ENCODE measurements at places on chromosomes 1 and 21.

DNA sequence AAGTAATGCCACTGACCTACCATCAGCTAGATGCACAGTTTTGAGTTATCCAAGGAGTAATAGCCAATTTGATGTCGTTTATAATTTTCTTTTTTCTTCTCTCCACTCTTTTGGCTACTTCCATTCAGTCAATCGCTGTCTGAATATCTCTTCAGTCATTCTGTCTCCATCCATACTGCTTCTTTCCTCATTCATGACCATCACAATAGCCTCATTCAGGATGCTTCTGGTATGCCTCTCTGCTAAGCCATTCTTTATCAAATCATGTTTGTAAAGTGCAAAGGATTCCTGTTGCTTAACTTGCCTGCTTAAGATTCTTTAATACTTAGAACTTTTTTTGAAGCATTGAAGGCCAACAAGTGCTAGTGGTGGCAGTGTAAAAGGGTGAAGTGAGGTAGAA lies 20.2 kb downstream of the TYW3 start:
- DNase-seq, result no peak

GRCh38 chr1:43834280-43835081 lies 99.1 kb upstream of the ARTN start:
- DNase-seq, result no peak

DNA sequence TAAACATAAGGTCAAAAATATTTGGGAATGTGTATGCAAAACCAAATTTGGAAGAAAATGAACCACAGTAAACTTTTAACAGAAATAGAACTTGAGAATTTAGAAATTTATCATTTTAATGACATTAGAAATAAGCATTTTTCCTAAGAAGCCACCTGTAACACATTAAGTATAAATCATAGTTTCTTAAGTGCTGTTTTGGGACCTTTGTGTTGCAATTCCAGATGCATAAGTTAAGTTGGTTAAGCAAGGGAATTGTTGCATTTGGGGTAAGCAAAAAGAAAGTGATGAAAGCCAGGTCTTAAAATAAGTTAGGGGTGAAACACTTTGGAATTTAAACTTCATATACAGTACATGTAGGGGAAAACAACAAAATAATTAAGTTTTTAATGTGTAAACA lies 49.8 kb downstream of the CDKN2C start:
- no peak for DNase-seq

- DNase-seq, result no peak
Measured at GRCh38 chr21:19322360-19322759, 918.8 kb upstream of the TMPRSS15 start.

DNA sequence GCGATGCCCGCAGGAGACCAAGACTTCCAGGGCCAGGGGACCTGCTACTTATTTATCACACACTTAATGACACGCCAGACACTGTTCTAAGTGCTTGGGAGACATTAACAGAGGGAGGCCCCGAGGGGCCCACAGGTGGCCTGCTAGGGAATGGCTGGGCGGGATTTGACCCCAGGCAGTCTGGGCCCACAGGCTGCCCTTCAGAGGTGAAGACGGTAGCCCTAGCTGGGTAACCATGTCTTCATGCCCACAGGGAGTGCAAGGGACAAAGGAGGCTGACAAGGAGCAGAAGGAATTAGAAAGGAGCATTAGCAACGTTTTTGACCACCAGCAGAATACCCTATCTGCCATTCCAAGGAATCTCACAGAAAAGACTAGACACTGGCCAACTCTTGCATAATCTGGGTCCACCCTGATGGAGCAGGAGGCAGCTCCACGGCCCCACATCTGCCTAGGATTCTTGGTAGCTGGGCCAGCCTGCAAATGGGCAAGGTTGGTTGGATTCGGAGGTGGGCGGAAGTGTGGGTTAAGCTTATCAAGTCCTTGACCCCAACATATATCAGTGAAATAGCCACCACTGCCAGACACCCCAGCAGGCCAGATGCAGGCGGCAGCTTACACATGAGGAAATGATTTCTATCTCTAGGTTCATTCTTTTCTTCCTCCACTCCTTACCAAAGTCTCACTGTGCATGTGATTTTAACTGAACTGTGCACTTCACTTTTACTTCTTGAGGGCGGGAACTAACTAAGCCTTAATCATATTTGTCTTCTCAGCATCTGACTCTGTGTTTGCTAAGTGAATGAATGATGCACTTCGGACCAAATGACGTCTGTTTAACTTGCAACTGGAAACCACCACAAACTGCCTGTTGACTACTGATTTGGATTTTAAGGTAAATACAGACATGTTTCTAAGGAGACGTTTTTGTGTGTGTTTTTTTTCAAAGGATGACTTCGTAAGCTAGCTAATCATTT lies 3.4 kb upstream of the ETS2 start:
- no peak for DNase-seq

GRCh38 chr21:31873696-31874599 lies 1.1 kb downstream of the HUNK start:
- peak; percentile 24 for DNase-seq

- no peak for DNase-seq
Measured at GRCh38 chr1:238265866-238266265, 375.1 kb upstream of the ZP4 start.

DNA sequence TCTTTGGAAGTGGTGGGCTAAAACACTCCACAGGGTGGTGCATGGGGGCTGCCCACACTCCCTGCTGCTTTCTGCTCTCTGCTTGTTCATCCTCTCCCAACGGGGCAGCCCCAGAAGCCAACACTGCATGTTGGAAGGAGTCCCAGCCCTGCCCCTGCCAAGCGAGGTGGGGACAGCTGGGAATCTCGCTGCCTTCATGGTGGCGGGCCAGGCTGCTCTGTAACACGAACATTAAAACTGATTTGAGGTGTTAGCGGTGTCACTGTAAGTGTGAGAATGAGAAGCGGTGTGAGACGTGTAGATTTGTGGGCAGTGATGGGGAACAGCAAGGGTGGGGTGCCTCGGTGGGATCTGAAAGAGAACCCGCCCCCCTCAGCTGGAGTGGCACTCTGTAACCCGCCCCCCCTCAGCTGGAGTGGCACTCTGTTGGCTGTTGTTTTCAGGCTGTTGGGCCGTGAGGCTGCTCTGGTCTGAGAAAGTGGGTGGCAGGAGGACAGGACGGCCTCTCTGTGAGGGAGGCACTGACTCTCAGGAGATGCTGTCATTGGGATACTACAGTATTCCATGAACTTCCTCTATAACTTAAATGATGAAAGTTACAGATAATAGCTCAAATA lies 80.9 kb downstream of the PCBP3 start:
- DNase-seq, result no peak

DNA sequence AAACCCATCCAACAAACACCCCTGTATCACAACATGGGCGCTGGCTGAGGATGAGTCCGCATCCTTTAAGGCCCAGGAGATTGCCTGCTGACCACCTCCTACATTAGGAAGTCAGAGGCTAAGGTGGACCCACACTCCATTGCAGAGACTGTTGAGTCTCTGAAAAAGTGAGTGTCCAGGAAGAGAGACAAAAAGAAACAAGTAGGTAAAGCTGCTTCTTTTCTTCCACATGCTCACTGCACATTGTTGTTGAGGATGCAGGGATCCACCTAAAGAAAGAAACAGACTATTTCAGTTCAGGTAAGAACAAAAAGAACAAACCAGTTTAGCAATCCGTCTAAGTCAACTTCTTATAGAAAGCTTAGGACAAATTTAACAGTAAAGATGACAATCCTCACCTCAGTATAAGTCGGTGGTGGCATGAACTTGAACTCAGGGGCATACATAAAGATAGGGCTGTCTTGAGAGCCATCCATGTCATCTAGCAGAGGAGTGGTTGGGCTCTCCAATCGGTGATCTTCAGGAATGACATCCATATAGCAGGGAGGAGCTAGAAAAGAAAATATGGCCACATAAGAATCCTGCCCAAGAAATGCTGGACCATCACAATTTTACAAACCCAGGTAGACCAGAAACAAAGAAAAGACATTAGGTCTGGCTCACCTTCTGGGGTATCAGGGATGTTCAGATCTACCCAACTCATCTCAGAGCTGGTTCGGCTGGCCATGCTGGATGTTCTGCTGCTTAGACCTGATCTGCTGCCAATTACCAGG lies 2.6 kb downstream of the TXNIP start:
- no peak for DNase-seq

GRCh38 chr1:18950401-18951026 lies 6.0 kb downstream of the IFFO2 start:
- DNase-seq, result no peak
